ENCODE measurements at places on chromosomes 11 and 22.

DNA sequence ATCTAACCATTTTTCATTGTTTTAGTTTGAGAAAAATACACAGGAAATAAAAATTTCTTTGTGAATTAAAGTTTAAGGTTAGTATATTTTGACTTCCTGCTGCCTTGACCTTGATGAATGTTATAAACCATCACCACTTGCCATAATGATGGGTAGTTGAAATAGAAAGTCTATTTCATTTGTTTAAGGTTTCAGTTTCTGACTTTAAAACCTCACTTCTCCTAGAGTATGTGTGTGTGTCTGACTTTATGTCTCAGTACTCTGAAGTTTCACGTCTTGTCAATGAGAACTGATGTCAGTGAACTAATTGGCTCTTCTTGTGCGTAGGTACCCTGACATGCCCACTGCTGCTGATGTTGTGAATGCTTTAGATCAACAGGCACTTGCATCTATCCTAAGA lies 188.2 kb downstream of the METTL15 start:
- no peak for DNase-seq

- no peak for DNase-seq
Observed at GRCh38 chr11:93288767-93289166, 41.8 kb upstream of the DEUP1 start.

- no peak for DNase-seq
Observed at GRCh38 chr11:109894242-109894641, 198.9 kb upstream of the ZC3H12C start.

- DNase-seq = no peak
Observed at GRCh38 chr11:79942646-79943045, 501.8 kb upstream of the TENM4 start.

- DNase-seq = no peak
Observed at GRCh38 chr11:127873478-127873877, 713.9 kb downstream of the ETS1 start.

DNA sequence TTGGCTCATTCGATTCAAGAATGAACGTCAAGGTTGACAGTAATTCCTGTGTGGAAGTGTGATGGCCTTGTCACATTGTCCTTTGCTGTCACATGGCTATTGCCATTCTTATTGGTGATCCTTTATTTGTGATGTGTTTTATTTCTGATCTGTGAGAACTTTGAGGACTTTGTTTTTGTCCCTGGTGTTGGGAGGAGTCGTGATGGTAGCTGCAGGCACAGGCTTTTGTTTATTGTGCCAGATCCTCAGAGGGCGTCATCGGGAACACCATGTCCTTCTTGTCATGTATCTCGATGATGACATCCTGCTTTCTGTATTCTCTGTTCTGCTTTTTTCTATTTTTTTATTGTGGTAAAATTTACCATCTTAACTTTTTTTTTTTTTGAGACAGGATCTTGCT lies 5.6 kb downstream of the PICK1 start:
- no peak for DNase-seq

DNA sequence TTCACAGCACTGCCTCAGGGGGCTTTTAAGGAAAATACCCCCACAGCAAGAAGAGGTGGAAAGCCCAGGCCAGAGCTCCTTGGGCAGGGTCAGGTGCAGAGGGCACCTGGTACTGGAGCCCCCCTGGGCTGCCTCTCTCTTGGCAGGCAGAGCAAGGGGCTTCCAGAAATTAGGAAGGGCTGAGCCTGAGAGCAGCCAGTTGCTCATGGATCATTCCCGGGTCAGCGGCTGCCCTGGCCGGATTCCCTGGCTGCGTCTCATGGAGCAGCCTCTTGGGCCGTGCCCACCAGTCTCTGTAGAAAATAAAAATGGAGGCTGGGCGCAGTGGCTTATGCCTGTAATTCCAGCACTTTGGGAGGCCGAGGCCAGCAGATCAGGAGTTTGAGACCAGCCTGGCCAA lies 10.3 kb upstream of the OMP start:
- DNase-seq = no peak

GRCh38 chr11:104422324-104422944 lies 258.5 kb upstream of the PDGFD start:
- DNase-seq = no peak

- DNase-seq = no peak
Observed at GRCh38 chr11:128048121-128048520, 539.2 kb downstream of the ETS1 start.

- no peak for DNase-seq
Observed at GRCh38 chr11:64609436-64610047, 18.5 kb downstream of the SLC22A12 start.

DNA sequence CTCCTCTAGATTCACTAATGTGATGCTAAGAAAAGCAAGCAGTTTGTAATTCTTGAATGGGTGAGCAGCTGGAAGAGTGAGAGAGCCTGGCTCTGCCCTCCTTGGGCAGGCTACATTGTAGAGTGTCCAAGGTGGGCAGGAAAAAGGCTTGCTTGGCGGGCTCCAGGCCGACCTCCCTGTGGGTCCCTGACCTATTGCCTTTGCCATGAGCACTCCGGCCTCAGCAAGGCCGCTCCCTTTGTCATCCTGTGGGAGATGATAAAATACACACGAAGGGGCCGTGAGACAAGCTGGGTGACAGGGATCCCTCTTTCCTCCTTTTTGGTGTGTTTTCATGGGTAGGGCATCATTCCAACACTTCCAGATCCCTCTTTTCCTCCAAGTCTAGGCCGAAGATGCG lies 41.8 kb downstream of the TIMP3 start:
- DNase-seq = no peak

DNA sequence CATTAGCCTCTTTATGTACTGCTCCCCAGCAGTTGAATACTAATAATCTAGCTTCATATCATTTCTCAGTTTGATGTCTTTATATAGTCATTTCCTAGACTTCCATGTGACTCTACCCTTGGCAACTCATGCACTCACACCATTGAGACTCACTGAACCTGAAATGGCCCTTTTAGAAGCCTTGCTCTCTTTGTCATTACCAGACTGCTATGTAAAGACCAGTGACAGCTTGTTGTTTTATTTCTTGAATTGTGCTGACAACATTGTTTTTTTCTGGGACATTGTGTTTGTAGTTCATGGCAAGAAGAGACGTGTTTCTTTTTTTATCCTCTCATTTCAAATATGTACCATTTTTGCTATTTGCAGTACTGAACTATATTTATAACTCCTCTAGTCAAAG lies 256.5 kb downstream of the CNTN5 start:
- DNase-seq = no peak

- no peak for DNase-seq
Observed at GRCh38 chr11:28495333-28495732, 387.1 kb downstream of the METTL15 start.

- no peak for DNase-seq
Observed at GRCh38 chr11:129658526-129658867, 157.2 kb upstream of the TMEM45B start.

- DNase-seq = no peak
Observed at GRCh38 chr22:25407226-25407858, 157.1 kb upstream of the GRK3 start.
